ENCODE measurements at places on chromosomes 11 and 22.

GRCh38 chr22:41488596-41489385 lies 19.9 kb downstream of the ACO2 start:
- DNase-seq = no peak

DNA sequence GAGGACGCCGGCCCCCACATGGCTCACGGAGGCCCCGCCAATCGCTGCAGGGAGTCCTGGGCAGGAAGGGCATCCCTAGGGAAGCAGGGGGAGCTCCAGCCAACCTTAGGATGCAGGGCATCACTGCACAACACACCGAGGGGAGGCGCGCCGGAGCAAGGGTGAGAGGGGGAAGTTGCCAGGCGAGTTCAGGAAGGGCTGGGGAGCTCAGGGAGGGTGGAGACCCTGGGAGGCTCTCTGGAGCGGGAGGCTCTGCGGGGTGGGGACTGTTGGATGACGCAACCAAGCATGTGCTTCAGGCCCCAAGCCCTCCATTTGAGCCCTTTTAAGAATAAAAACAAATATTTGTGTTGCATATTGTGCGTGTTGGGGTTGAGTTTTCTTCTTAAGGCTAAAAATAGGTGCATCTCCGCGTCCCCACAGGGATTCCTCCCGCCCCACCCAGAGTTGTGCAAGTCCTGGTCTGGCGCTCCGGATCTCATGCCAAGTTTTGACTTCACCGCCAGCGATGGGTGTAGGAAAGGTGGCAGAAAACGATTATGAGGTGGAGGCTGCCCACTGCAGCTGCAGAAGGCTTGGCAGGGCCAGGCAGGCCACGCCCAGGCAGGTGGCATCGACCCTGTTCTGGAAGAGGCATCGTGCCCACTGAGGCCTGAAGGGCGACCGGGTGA lies 65.2 kb downstream of the WNT7B start:
- DNase-seq = no peak

DNA sequence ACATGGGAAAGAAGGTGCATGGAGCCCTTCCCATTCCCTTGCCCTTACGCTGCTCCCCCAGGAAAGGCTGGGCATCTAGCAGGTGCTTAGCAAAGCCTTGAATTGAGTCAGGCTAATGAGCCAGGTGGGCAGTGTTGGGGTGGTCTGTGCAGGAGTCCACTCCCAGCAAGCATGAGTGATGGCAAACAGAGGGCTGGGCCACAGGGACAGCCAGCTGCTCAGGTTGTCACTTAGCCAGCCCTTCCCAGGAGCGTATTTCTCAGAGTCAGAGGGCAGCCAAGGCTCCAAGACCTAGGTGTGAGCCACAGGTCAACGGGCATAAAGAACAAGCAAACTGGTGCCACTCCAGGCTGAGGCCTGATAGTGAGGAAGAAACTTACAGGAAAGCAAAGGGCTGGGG lies 149.8 kb downstream of the DSCAML1 start:
- no peak for DNase-seq

- DNase-seq = no peak
These were observed 988 bp downstream of the BANF1 start for GRCh38 chr11:66003291-66003690.

DNA sequence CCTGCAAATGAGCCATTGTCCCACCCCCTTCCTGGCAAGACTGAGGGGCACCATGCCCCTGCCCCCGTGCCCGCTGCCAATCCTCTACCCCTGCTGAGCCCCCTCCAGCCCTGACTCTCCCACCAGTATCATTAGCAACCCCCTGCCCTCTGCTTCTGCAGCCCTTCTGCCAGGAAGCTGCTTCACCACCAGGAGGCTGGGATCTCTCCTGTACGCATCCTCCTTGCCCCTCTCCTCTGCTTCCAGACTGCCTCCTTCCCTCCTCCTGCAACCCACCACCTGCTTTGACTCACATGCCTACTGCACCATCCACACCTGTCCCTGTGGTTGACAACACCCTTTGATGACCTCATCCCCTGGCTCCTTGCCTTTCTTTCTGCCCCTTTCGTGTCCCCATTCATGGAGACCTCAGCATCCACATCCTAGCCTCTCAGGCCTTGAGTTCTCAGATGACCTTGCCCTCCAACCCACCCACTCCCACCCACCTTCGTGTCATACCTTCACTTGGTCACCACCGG lies 13.4 kb upstream of the PNPLA3 start:
- no peak for DNase-seq

DNA sequence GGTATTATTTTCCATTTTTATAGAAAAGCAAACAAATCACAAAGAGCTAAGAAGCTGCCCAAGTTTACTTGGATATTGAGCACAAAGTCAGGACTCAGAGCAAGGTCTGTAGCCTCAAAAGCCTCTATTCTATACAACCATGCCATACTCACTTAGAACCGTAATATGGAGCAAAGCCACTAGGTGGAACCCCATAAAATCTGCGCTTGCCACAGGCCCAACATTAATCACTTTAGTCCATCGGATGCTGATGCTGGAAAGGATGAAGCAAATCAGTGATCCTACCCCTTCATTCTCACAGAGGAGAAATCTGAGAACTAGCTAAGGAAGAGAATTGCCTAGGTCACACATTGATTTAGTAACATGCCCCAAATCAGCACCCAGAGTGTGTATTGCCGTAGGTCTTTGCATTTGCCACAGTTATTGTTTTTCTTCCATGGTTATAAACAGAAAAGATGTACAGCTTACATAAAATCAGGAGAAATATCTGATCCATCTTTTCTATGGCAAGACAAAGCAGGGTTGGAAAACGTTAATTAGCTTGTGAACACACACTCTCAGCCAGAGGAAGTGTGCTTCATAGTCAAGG lies 56.7 kb upstream of the RAB38 start:
- no peak for DNase-seq

DNA sequence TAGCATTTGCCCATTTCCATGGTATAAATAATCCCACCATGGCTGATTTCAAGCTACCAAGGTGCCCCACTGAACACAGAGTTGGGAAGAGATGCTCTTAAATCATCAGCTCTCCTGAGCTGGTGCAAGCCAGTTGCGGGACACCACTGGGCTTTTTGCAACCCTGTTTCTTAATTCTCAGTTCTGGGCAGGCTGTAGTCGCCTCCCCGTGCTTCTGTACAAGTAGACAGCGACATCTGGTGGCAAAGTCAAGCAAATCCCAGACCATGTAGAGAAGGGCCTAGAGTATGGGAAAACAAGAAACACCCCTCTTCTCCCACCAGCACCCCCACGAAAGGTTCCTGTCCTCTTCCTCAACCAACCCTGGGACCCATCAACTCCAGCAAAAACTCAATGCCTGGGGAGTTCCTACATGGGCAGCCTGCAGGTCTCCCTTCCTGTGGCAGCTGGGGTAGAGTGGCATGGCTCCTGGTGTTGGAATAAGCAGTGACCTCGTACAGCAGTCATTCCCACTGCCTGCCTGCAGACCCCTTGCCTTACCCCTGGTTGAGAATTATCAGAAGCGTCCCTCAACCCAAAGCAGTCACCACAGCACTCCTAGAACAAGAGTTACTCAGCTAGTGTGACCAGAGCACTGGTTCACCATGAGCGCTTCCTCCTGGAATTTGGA lies 68.4 kb downstream of the IGLL5 start:
- peak; percentile 64 for DNase-seq

- no peak for DNase-seq
These were observed 59.3 kb upstream of the ANO1 start for GRCh38 chr11:70018816-70019215.

GRCh38 chr11:129960216-129961214 lies 42.1 kb downstream of the PRDM10 start:
- DNase-seq = no peak

DNA sequence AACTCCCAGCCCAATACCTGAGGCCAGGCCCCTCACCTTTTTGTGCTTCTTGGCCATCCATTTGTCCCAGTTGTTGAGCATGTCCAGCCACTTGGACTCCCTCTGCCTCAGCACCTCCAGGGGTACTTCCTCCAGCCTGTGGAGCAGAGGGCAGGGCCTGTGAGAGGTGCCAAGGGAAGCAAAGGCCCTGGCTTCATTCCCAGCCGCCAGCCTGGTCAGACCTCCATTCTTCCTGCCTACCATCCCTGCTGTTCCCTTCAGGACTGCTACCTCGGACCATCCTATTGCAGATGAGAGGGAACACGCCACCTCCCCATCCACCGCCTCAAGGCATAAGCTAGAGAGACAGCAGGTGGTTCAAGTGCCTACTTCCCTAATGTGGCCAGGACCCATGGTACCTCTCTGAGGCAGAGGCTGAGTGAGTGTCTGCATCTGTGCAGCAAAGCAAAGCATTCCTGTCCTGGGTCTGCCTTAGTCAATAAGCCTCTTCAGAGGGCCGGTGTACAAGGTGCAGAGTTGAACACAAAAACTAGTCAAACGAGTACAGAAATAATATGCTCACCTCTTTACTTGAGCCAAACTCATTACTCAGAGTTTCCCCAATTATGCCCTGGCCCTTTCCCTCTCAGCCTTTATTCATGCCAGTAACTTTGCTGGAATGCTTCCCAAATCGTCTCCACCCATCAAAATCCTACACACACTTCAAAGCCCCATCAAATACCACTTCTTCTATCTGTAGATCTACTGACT lies 15.4 kb upstream of the CASTOR1 start:
- no peak for DNase-seq

DNA sequence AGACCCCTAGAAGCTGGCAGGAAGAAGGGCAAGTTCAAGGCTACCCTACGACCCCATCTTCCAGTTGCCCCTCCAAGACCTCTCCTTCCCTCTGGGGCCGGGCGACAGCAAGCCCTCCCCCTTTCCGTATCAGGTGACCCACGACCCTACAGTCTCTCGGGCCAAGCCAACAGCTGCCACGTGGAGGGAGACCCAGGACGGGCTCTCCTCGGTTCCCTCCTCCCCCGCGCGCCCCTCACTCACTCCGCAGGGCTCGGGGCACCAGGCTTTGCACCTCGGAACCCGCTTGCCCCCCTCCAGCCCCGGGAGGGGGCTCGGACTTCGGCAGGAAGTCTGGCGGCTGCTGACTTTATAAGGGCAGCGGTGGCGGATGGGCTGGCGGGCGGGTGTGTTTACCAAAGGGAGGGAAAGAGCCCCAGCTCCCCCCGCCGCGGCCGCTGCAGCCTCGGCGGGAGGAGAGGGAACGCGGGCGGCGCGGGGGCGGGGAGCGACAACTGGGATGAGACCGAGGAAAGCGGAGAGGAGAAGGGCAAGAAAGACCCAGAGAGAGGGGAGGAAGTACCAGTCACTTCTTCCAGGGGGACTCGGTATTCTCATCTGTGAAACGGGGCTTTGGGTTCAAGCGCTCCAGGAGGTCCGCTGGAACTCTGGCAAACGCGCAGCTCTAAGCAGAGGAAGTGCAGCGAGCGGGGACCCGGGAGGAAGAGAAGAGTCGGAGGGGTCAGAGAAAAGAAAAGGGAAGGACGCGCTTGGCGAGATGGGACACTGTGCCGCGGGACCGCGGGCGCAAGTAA lies 767 bp downstream of the SLC43A1 start:
- peak; percentile 69 for DNase-seq

DNA sequence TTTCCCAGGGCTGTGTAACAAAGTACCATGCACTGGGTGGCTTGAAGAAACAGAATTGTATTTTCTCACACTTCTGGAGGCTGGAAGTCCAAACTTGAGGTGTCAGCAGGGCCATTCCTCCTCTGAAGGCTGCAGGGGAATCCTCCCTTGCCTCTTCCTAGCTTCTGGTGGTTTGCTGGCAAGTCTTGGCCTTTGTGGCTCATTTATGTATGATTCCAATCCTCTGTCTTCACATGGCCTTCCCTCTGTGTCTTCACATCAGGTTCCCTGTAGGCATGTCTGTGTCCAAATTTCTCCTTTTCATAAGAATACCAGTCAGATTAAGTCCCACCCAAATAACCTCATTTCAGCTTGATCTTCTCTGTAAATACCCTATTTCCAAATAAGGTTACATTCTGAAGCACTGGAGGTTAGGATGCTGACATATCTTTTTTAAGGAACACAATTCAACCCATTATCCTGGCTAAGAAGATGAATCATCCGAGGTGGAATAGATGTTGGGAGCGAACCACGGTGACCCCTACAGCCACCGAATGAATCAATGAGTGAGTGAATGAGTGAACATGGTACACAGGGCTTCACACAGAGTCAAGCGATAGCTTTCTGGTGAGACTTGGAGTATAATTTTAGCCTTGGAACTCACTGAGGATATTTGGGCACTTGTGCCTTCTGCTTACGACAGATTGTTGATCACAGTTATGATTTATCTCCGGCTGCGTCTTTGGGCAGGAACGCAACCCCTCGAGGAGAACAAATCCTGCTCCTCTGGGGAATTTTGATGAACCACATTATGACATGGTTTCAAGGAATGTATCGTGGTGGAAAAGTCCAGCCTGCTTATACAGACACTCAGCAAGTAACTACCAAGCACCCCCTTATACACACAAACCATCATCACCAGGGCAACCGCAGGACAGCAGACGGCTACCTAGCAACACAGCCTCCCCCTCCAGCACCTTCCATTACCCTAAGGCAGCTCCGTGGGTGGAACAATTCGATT lies 34.3 kb upstream of the MICAL2 start:
- no peak for DNase-seq

DNA sequence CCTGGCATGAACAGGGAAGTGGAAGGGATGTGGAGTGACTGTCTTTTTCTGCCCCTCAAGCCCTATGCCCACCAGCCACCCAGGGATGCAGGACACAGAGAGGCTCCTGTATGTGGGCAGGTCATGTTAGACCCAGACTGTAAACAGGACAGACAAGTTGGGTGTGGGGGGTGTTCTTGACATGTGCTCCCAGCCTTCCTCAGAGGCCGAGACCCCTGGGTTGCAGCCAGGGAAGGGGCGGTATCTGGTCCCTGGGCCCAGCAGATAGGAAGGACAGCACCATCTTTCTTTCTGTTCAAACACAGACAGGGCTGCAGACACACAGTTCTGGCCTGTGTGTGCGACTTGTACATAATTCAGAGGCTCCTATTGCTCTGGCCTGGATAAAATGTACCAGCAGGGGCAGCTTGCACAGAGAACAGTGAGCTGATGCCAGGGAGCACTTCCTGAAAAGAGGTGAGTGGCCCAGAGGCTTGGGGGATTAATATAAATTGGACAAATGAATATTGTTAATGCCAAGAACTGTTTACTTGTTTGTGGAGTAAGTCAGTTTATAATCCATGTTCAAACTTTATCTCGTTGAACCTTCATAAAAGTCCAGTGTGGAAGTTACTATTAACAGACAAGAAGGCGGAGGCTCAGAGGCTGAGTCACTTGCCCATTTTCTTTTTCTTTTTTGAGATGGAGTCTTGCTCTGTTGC lies 16.6 kb downstream of the GDPD5 start:
- no peak for DNase-seq

DNA sequence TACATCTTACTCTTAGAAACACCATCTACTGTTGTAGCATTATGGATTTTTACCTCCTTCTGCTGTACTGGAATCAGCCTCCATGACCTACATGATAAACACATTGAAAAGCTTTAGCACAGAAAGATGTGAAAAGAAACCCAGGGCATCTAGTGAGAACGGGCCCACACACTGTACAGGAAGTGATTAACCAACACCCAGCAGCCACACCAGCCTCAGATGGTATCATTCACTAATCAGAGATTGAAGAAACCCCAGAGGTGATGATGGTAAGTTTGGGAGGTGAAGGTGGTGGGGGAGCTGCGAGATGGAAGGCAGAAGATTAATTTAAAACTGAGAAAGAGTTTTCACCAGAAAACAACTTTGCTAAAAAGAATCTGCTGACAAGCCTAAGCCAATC lies 46.1 kb downstream of the RASSF10 start:
- no peak for DNase-seq
